ENCODE measurements at places on chromosomes 6 and 20.

DNA sequence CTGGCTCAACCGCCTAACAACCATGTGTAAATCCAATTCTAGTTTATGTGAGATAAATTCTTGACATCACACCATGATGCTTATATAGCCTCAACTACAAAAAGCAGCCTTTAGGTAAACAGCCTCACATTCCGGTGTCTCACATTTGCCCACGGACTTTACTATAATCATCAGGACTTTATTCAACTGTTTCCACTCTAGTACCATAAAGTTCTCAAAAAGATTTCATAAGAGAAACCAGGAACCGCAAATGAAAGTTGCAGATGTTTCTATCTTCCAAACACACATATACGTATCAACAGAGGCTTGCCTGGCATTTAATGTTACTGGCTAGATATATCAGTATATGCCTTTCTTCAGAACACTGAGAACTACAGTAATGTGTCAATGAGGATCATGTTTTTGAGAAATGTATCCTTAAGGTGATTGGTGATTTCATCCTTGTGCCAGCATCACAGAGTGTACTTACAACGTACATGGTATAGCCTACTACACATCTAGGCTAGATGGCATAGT, 80.0 kb downstream of the EPB41L2 start:
- DNase-seq: no peak

DNA sequence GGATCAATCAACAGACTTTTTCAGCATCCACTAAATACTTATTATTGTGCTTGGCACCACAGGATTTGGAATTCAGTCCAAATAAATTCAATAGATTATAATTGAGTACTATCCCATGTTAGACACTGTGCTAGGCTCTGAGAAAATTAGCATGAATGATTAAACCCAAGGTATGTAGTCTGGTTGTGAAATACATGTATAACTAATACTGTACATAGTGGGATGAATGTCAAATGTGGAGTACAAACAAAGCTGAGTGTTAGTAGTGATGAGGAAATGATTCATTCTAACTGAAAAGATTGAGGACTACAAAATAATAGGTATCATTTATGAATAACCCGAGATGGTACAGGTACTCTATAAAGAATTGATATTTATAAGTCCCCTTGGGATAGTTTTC, 111.9 kb upstream of the FLRT3 start:
- no peak for DNase-seq

GRCh38 chr20:6942266-6942665, 174.8 kb downstream of the BMP2 start:
- no peak for DNase-seq

- no peak for DNase-seq
Observed at GRCh38 chr20:13930281-13930680, 60.1 kb downstream of the SEL1L2 start.

DNA sequence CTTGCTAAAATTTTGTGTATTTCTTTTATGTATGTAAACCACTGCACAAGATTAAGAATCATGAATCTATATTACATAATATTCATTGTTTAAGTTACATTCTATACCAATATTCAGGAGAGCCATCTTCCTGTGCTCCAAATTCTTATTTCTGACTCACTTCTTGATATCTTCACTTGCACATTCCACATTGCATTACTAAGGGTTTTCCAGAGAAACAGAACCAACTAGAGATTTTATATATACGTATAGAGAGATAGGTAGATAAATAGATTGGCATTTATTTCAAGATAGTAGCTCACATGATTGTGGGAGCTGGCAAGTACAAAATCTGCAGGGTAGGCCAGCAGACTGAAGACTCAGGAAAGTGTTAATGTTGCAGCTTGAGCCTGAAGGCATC, 222.2 kb upstream of the PRSS16 start:
- no peak for DNase-seq

DNA sequence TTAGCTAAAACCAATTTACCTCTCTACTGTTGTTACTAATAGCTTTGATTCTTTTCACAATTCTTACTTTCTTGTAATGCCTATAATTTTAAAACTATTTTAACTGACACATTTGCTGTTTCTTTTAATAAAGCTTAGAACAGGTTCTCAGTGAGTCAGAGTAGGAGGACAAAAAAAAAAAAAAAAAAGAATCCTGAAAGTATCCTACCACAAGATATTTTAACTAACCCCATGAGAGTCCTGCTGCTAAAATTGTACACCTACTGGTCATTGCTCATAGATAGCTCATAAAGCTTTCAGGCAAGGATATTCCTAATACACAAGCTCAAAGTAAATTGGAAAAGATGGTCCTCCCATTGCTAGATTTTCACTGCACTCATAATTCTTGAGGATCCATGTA, 301.0 kb downstream of the CENPW start:
- no peak for DNase-seq

DNA sequence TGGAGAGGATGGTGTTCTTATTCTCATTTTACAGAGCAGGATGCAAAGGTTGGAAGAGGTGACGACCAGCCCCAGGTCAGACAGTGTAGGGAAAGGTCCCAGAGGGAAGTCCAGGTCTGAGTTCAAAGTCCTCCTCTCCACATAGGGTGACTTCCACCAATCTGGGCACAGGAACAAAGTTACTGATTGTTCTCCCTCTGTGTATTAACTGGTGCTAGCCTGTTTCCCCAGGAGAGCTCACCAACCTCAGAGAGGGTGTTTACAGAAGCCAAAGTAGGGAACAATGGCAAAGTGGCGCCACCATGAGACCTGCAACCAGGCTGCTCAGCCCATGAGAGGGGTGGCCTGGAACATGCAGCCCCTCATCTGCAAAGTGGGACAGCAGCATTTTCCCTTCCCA, 16.8 kb upstream of the SIRPB1 start:
- DNase-seq: no peak

DNA sequence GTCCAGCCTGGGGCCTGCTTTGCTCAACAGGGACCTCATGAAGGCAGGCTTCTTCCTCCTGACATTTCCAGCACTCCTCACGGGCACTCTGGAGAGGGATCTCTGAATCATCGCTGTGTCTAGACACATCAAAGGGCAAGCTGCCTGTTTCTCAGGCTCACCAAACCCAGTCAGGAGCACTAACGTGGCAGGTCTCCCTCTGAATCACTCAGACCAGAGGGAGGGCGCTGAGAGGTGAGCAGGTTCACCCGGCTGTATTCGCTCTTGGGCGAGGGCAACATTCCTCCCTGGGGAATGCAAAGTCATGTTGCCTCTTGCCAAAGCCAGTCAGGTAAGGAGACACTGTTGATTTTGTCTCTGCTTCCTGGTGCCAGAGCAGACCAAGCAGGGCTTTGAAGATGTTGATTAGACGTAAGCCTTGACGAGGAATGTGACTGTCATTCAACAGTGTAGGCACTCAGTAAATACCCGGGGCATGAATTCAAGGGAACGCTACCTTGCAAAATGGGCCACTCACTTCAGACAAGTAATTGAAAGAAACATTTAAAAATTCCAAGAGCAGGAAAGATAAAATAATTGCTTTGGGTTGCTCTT, 50.1 kb downstream of the CYP24A1 start:
- DNase-seq: no peak

- DNase-seq: no peak
Observed at GRCh38 chr6:24689964-24690363, 23.1 kb downstream of the ACOT13 start.

DNA sequence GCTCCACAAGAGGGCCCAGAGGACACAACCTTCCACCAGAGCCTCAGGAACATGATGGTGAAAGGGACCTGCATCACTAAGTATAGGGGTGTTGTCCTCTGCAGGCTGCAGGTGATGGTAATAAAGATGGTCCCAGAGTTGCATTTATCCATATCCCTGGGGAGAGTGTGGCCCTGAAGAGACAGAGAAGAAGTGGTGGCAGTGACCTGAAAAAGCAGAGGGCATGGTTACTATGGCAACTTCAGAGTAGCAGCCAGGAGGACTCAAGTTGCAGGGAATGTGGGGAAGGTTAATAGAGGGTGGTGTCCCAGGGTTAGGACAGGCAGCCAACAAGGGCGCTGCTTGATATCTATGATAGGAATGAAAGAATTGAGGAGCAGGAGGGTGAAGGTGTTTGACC, 57.1 kb downstream of the HLA-A start:
- DNase-seq: no peak

- no peak for DNase-seq
Observed at GRCh38 chr20:37452236-37452635, 68.8 kb upstream of the NNAT start.

DNA sequence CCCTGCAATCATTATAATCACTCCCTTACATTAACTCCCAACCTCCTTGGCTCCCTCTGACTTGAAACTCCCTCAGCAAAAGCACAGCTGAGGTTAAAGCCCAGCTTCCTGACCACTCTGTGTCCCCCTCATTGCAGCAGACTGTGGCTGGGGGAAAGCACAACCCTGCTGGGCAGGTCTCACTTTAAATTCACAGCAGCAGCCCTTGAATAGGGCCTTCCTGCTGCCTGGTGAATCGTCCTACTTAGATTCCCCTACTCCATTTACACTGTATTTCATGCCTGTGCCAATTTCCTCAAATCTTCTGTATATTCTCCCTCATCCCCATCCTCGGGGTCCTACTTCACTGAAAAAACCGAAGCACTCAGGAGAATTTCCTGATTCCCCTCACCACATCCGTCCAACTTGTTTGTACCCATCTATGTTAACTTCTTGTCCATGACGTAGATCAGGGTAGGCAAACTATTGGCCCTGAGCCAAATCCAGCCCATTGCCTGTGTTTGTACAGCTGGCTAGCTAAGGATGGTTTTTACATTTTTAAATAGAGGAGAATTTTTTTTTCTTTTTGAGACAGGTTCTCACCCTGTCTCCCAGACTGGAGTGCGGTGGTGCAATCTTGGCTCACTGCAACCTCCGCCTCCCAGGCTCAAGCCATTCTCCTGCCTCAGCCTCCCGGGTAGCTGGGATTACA, 31.5 kb upstream of the GCM1 start:
- peak; percentile 77 for DNase-seq

DNA sequence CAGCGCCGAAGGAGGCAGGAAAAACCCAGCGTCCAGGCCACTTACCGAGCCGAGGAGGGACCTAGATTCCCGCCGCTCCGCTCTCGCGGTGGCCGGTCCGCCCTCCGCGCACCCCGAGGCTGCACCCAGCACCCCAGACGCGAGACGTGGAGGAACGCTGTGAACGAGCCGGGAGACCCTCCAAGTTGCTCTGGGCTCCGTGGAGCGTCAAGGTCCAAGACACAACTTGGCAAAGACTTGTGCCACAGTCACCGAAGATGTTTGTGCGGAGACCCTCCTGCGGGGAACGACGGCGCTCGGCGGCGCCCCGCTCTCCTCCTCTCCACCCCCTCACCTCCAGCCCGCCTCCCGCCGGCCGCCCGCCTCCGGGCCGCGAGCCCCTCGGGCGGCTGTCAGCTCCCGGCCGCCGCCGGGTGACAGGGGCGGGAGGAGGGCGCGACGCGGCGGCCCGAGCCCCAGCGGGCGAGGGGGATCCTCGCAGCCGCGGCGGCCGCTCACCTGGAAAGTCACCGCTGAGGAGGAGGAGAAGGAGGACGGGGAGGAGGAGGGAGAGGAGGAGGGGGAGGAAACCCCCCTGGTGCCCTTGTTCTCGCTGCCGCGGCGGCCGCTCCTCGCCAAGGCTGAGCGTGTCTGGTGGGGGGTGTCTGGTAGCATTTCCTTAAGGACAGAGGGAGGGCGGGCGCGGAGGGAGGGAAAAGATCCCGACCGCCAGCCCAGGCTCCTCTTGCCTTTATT, 637 bp upstream of the HIVEP2 start:
- DNase-seq: peak; percentile 56

DNA sequence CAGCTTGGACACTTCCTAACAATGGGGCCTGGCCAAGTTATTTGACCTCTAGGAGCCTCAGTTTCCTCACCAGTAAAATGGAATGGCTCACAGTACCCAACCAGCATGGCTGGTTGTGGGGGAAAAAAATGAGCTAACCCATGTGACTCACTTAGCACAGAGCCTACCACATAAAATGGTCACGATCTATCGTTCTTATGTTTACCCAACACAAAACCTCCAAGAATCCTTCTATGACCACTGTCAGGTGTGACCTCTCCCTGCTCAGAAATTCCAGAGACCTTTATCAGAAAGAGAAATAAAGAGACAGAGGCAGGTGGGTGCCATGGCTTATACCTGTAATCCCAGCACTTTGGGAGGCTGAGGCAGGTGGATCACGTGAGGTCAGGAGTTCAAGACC, 39.4 kb downstream of the BPIFB1 start:
- no peak for DNase-seq

DNA sequence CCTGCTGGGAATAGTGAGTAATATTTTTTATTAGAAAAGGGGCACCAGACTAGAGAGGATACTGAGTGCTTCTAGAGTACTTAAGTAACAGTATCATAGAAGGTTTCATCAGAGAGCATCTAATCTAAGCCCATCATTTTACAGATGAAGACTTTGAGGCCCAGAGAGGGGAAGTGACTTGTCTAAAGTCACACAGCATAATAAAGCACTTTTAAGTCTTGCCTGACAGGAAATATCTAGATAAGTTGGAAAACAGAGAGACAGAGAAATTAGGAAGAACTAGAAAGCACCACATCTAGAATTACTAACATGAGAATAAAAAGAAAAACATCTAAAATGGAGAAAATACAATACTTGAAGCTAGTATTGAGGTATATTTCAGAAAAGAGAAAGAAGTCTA, 6.0 kb downstream of the HLA-DMA start:
- no peak for DNase-seq

- DNase-seq: no peak
Observed at GRCh38 chr20:49751397-49751736, 37.7 kb upstream of the B4GALT5 start.

GRCh38 chr20:8583566-8584043, 451.5 kb downstream of the PLCB1 start:
- DNase-seq: no peak

DNA sequence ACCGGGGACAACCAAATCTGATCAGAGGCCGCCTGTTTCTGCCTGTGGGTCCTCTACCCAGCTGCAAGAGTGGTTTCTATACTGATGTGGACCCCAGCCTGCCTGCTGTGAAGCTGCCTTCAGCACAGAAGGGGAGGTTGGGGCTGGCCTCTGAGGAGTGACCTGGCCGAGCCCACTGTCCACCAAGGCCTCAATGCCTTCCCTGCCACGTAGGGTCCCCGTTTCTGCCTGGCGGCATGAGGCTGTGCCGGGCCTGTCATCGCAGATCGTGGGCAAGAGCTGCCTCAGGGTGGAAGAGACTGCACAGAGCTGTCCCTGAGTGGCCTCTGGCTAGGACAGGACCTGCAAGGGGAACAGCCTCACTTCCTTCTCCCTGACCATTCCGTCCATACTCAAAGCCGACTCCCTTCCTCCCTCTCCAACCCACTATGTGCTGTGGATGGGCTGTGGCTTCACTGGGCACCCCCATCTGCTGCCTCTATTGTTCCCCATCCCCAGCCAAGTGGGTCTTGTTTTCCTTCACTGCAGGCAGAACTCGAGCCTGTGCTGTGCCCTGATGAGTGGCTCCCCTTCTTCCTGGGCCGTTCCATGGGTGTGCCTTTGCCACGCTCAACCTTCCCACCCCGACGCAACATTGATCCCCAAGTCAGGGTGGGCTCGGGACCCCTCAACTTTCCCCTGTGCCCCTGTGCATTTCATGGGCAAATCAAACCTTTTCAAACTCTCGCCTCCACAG, 60.3 kb downstream of the ERMARD start:
- DNase-seq: no peak
